ENCODE measurements at places on chromosomes 6 and 20.
A peak's percentile ranks its signal among the peaks of the same experiment; 100 is the strongest.

GRCh38 chr20:24598346-24598745 is 128.9 kb downstream of the SYNDIG1 start:
- DNase-seq, result no peak

GRCh38 chr20:17611540-17612286 is 41.8 kb downstream of the DSTN start:
- no peak for DNase-seq

GRCh38 chr6:120211955-120212792 is 862.6 kb upstream of the MAN1A1 start:
- DNase-seq, result no peak

DNA sequence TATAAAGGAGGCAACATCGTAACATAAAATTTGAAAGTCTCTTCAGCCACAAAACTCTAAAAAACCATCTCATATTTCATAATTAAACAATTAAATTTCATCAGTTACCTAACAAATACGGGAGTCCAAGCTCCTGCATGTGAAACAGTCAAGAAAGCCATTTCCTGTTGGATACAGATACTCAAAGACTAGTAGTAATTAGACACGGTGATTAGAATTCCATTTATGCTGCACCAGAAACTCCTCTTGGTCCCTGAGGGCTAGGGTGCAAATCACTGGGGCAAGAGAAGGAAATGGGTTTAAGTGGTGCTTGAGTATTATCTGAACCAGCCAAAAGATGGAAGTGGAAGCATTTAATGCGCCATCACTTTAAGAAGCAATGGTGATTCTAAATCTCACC is 27.4 kb downstream of the TRAM2 start:
- no peak for DNase-seq

DNA sequence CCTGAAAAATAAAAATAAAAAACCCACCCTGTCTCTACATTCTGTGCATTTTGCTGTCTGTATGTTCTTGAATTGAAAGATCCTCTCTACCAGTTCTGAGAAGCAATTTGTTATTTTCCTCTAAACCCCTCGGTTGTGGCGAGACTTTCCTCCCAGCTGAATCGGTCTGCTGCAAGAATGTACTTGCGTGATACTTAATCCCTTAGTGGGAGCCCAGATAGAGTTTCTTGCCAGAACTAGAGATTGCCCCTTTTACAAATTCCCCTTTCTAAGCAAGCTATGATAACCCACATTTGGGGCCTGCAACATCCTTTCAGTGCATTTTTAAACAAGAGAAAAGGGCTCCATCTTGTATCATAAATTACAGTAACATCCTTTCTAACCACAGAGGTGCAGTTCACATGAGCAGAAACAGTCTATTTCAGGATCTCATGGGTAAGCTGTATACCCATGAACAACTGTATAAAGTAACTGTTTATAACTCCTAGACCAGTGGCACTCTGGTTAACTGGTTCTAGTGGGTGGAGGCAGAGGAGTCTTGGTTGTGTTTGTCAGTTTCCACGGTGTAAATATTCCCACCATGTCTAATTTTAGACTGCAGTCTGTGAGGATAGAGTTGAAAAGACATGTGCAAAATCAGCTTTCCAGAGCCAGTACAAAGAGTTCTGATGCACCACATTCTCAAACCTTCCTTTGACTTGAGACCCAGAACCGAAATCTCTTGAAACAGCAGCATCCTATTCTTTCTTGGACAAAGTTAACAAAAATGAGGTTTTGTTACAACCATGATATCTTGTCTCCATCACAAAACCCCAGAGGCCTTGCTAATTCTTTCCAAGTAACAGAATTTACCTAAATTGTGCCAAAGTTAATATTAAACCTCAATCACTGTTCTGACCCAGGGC is 113.1 kb upstream of the ZNF217 start:
- DNase-seq, result no peak

DNA sequence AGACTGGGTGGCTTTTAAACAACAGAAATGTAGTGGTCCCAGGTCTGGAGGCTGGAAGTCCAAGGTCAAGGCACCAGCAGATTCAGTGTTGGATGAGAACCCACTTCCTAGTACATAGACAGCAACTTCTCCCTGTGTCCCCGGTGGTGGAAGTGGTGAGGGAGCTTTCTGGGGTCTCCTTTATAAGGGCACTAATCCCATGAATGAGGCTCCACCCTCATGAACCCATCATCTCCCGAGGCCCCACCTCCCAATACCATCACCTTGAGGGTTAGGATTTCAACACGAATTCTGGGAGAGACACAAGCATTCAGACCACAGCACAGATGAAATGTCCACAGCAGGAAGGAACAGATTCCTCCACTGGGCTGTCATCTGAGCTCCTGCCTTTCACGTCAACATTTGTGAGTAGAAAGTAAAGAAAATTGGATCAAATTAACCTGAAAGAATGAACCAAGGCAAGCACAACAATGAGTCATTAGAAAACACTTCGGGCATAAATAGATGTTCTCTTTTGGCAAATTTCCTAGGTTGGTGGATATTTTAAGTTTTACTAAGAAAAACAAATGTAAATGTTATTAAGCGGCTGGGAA is 130.7 kb downstream of the RNASET2 start:
- DNase-seq, result no peak

DNA sequence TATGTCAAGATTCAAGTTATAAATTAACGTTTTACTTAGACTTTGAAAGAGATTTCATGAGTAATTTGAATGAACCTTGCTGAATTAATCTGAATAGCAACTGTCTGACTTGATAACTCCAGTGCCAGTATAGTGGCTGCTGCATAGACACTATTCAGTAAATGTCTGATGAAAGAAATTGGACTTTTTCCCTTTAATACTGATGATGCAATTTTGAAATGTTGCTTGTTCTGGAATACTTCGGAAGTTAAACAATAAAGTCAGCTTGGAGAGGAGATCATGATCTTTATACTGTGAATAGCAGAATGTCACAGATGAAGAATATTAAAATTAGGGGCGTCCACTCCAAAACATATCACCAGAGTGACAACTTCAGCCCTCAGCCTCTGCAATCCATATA is 3.6 kb upstream of the PGBD1 start:
- DNase-seq, result no peak

DNA sequence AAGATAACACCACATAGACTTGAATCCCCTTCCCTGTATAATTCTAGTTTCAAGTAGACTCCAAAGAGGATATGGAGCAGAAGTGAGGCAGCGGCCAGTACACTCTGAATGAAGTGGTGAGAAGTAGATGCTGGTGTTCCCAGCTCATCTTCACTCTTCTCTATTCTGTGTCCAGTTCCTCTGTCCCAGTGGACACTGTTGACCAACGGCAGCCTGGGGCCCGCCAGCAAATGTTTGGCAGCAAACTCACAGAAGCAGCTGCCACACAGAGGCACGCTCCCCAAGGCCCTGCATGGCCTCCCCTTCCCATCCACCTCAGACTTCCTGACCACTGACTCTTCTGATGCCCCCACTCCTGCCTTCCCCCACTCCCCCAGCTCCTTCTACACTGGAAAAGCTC is 358.9 kb upstream of the ID4 start:
- DNase-seq, result no peak

DNA sequence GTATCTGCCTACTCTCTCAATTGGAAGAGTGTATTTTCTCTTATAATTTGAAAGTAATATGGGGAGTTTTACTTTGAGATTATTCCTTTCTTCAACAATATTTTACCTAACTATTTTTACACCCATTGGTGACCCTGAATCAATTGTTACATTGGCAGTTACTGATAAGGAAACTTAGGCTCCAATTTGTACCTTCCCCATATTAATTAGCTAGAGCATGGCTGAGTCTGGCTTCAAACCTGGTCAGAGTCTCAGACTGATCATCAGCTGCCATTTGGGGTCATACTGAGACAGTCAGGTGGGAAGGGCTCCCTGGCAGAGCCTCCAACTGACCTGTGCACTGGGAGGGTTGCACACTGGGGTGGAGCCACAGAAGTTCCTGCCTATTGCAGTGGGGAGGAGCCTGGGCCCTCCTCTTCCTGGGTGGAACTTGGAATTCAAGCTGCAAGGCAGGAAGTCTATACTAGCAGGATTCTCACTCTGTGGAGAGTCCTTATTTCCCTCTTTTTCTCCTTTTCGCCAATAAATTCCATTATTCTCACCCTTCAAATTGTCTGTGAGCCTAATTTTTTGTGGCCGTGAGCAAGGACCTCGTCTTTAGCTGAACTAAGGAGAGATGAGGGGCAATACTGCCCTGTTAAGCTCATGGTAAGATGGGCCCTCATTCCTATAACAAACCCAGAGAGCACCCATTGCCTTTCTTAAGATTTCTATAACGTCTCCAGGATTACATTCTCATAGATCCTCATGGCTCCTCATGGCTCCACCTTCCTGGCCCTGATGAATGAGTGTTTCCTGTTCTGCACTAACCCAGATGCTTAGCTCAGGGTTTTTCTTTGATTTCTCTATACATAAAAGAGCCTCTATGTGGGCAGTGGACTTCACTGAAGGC is 285.1 kb downstream of the ADGB start:
- no peak for DNase-seq

GRCh38 chr6:21539621-21540100 is 53.9 kb upstream of the SOX4 start:
- no peak for DNase-seq

DNA sequence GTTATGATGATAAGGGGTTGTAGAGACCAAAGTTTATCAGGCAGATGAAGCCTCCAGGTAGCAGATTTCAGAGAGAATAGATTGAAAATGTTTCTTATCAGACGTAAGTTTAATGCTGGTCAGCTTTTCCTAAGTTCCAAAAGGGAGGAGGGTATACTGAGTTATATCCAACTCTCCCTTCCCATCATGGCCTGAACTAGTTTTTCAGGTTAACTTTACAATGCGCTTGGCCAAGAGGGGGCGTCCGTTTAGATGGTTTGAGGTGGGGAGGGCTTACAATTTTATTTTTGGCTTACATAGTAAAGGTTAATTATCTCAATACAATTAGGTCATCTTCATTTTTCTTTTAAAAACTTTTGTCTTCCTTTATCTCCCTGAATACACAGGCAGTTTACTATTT is 19.4 kb upstream of the IL22RA2 start:
- DNase-seq, result no peak

- DNase-seq, result no peak
Observed at GRCh38 chr20:63878899-63879663, 14.0 kb downstream of the TPD52L2 start.

- no peak for DNase-seq
Observed at GRCh38 chr20:62301111-62301668, 1.6 kb upstream of the ADRM1 start.

DNA sequence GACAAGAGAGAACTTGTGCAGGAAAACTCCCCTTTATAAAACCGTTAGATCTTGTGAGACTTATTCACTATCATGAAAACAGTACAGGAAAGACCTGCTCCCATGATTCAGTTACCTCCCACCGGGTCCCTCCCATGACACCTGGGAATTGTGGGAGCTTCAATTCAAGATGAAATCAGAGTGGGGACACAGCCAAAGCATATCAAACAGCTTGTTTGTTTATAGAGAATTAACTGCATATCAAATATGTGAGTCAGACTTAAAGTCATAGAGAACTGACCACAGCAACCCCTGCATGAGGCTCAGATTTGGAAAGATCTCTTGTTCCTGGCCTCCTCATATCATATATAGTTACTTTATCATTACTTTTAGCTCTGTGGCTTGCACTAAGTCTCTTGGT is 29.1 kb upstream of the HDAC2 start:
- DNase-seq, result no peak

GRCh38 chr6:88482465-88482864 is 316.3 kb upstream of the CNR1 start:
- DNase-seq, result no peak

GRCh38 chr6:93350774-93351173 is 68.6 kb downstream of the EPHA7 start:
- no peak for DNase-seq

DNA sequence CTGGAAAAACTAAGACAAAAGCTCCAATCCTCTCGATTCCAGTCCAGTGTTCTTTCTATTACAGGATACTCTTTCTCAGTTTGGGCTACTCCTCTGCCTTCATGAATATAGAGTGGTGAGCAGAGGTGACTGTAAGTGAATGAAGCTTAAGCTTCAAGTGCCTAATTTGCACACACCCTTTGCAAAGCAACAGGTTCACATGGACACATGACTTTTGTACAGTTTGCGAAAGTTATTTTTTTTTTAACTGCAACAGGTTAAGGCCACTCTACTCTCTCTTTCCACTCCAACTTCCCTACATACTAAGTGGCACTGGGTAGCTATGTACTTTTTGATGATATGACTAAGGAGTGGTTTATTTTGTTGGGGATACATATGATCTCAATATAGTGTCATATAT is 19.4 kb upstream of the HEY2 start:
- DNase-seq, result no peak

GRCh38 chr20:3222635-3223600 is 13.6 kb downstream of the ITPA start:
- DNase-seq, result peak; percentile 18

DNA sequence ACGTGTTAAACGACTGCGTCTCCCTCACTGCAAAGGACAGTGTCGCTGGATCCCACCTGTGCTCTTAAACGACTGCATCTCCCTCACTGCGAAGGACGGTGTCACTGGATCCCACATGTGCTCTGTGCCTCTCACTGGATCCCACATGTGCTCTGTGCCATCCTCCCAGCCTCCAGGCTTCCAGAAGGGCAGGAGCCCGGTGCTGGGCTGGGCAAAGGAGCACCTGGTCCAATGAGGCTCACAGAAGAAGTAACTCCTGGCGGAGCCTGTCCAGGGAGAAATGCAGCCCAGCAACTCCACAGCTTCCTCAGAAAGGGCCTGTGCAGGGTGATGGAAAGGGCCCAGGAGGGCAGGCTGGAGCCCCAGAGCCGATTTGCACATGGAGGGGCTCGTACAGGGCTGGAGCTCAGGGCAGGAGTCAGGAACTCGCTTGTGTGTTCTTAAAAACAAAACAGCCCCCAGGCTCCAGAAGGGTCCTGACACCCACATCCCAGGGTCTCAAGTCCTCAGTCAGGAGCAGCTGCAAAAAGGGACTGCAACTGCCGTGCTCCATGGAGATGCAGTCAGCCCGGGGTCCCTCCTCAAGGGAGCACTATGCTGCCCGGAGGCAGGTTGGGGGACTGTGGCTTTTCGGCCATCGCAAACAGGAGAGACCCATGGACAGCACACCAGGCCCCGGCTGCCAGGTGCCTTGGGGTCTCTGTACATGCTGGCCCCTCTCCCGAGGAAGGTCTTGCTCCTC is 52.7 kb downstream of the DLL1 start:
- DNase-seq, result no peak

DNA sequence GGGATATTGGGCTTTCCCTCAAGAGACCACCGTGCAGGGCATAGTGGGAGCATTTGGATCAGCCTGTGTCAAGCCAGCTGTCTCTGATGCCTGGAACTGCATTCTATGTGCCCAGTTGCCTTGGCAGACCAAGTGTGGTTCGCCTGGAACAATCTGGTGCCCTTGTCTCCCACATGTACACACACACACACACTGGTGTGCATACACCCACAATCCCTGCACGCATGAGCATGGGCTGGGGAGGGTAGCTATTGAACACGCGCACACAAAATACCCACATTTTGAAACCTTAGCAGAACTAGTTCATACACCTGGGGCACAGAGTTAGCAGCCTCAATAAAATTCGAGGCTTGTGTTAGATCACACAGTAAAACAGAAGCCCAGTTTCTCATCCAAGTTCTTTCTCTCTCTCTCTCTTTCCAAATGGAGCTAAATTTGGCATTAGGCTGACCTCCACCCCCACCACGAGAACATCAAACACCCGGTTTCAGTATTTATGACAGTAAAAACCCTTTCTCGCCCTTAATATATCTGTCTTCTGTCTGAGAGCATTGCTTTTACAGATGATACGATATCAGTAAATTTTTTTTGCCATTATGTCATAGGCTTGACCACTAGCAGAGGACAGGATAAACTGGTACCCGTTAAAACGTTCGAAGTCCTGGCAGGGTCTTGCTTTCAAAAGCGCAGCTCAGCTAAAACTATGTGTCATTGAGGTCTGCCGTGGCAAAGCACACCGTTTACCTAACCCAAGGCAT is 18.2 kb upstream of the NFATC2 start:
- no peak for DNase-seq

Data from activated CD4-positive, alpha-beta T cell treated with anti-CD3 and anti-CD28 coated beads, Interleukin-2, amount 50 U/mL, for 1 hour (primary cell).